Foreskin melanocyte (primary cell): ENCODE measurements at places on chromosomes 1 and 21.
A peak's percentile ranks its signal among the peaks of the same experiment; 100 is the strongest.

DNA sequence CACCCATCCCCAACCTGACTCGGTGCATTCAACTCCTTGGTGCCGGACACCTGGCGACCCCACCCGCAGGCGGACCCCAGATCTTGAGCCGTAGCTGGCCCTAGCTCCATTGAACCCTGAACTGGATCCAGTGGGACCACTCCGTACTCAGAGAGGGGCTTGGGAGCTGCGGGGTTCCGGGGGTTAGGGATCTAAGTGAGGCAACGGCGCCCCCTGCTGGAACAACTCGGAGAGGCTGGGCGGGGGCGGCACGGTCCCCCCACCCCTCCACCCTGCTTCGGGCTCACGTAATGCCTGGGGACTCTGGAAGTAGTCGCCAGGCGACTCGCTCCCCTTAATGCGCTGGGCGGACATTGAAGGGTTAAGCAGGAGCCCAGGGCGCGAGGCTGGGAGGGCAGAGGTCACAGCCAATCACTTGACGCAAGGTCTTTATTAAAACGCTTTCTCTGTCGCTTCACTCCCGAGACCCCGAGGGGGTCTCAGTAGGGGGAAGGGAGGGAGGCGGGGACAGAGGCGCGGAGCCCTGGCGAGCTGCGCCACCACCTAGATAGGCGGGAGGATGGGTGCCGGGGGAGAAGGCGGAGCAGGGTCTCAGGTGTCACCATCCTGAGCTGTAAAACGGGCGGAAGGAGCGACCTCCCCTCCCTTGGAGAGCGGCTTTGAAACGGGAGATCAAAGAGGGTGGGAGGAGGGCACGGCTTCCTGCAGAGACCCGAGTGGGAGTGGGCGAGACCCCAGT lies 704 bp upstream of the CRABP2 start:
- DNase-seq = no peak

GRCh38 chr1:107965110-107965991 lies at the start of gene VAV3:
TSS of gene VAV3 (minus strand) at chr1:107965180. CDS start at chr1:107964869, 311 bp downstream.
- DNase-seq = peak; percentile 80

DNA sequence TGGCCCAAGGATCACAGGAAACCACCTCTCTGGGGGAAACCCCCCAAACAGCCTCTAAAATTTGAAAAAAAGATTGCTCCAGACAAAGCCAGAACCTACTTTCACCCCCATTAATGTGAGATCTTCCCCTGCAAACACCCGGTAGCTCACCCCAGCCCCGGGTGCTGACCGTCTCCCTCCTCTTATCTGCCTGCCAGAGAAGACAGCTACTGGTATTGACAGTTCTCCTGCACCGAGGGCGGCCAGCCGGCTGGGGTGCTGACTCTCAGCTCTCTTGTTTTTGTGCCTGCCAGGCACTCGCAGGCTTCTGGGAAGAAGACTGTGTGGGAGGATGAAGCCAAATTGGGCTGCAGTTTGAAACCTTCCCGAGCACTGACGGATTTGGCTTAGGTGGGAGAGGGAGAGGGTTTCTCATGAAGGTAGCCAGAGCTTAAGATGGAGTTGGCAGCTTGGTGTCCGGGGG lies 48.2 kb downstream of the RASSF5 start:
- no peak for DNase-seq

DNA sequence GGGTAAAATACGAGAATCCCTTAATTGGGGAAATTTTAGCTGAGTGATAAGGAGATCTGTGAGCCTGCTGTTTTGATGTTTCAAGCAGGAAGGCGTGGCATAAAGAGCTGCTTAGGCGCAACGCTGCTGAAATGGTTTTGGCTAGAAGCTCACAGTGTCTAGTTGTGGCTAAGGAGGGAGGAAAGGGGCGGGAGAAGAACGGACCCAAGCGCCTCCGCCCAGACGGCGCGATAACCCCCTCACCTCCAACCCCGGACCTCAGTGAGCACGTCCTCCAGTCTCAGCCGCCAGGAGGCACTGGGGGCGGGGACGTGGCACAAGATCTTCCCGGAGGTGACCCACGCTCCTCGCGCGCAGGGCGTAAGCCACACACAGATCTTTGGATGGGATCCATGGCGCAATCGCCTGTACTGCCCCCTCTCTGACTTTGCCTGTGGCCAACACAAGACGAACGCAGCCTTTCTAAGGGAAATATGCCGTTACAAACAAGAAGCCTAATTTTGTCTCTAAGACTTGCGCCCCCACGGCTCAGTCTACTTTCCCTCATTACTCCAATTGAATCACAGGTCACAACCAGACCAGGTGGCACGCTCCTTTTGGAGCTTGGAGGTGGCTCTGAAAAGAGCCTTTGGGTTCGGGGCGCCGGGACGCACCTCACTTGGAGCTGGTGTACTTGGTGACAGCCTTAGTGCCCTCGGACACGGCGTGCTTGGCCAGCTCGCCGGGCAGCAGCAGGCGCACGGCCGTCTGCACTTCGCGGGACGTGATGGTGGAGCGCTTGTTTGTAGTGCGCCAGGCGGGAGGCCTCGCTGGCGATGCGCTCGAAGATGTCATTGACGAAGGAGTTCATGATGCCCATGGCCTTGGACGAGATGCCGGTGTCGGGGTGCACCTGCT lies 23.4 kb upstream of the RNF187 start:
- peak; percentile 55 for DNase-seq

- no peak for DNase-seq
These were observed 259.9 kb downstream of the ZNF648 start for GRCh38 chr1:181801617-181802016.

DNA sequence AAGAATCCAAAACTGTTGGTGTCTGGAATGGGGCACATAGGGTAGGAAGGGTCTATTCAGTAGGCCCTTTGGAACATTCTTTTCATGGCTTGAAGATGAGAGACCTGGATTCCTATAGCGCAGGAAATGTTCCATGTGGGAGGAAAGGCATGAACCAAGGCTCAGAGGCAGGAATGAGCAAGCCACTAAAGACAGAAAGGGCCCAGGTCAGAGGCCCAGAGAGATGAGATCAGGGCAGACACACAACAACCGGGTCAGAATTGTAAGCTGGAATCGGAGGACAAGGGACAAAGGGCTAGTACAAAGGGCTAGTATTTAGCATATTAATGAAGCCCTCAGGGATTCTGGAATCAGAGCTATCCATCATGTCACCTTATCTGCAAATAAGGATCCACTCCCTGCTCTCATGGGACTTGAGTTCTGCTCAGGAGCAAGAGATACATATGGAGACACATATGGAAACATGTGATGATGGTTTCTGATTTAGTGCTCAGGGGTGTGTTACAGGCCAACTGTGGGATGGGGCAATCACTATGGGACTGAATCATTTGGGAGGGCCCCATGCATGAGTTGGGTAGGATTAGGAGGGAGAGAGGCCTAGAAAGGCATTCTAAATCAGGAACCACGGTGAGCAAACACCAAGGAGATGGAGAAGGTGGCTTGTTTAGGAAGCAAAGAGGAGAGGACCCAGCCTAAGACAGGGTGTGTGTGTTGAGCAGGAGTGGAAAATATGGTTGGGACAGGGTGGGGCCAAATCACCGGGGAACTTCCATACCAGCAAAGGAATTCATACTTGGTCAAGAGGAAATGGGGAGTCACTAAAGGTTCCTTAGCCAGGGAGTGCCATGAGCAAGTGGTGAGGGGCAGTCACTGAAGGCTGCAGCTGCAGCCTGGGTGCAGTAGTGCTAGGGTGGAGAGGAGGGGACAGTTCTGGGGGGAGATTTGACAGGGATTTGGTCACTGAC lies 8.6 kb downstream of the NECTIN4 start:
- no peak for DNase-seq

- DNase-seq = no peak
These were observed 35.6 kb upstream of the ECE1 start for GRCh38 chr1:21325731-21326387.

GRCh38 chr1:11143907-11144306 lies 44.2 kb upstream of the EXOSC10 start:
- no peak for DNase-seq

DNA sequence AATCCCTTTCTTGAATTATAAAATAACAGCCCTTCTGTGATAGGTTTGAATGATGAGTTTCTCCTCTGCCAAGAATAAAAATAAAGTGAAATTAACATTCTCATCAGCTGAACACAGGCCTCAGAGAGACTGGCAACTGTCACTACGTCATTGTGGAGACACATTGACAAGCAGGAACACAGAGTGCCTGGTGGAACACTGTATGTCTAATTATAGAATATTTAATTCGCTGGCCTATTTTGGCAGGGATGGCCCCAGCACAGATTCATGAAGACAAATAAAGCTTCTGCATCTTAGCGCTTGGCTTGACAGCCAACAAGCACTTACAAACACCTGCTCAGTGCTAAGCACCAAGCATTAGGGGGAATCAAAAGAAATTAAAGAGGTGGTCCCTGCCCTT lies 52.0 kb upstream of the SMYD2 start:
- no peak for DNase-seq

DNA sequence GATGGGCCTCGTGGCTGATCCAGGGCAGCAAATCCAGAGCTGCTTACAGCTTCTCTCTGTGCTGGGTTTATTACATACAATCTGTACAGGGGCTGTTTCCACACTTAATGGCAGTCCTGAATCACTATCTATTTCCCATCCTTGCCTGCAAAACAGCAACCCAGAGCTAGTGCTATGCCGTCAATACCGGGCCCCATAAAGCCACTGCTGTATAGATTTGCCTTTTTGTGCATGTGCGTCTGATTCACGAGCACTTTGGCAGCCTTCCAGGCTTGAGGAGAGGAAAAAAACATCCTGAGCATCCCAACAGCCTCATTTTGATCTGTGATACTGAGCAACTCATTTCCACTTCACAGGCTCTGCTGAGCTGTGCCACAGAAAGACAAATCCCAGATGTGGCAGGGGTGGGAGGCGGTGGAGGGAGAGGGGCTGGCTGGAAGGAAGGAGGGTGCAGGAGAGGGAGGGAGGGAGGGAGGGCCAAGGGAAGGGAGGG lies 65.2 kb upstream of the TARBP1 start:
- DNase-seq = peak; percentile 96

DNA sequence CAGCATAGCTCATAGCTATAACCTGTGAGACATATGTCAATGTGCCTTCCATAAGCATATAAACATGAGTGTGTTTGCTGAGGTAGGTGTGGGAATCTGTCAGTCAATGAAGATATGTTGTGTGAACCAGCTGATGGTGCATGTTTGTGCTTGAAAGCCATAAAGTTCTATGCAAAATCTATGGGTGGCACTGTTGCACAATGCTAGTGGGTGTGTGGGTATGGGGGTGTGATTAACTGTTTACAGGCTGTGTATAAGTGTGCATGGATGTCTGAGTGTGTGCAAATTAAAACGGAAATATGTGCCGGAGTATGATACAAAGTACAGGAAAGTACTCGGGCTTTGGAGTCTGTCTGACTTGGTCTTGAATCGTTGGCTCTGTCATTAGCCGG lies 1.0 kb upstream of the ATP2B4 start:
- peak; percentile 69 for DNase-seq

DNA sequence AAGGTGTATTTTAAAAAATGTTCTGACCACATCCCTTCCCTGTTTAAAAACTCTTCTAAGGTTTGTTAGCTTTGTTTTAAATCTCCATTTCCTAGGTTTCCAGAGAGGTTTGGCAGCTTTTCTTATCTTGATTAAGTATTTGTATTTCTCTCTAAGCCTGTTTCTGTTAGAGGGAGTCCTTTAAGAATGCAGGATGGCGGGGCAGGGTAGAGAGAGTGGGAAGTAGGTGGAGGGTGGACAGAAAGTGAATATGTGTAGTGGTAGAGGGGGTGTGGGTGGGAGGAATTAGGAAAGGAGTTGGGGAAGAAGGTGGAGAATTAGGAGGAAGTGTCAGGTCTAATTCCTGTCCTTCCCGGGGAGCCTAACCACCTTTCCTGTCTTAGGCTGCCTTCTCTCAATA lies 21.2 kb upstream of the SERBP1 start:
- no peak for DNase-seq

GRCh38 chr1:67647036-67647798 lies 37.8 kb upstream of the GADD45A start:
- DNase-seq = no peak

- peak; percentile 8 for DNase-seq
These were observed 56.3 kb downstream of the PRPF38A start for GRCh38 chr1:52460694-52461093.

GRCh38 chr1:44609412-44609767 lies 64.9 kb downstream of the TMEM53 start:
- no peak for DNase-seq

DNA sequence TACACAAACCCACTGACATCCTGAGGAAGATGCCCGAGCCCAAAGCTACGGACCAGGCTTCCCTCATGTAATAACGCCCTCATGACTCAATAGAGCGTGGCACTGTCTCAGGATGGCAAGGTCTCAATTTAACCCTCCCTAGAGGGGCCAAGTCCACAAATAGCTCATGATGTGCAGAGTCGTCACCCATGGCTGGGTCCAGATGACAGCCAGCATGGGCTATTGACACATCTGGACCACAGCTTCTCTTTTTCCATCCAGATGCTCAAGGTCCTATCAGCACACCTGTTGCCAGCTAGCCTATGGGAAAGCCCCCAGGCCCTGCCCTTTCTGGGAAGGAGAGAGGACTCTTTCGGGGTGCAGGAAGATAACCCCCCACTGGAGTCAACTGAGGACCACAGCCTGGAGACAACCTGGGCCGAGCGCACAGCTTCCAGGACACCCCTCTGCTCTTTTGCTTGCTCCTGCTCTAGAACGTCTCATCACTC lies 2.8 kb downstream of the LAPTM5 start:
- no peak for DNase-seq

DNA sequence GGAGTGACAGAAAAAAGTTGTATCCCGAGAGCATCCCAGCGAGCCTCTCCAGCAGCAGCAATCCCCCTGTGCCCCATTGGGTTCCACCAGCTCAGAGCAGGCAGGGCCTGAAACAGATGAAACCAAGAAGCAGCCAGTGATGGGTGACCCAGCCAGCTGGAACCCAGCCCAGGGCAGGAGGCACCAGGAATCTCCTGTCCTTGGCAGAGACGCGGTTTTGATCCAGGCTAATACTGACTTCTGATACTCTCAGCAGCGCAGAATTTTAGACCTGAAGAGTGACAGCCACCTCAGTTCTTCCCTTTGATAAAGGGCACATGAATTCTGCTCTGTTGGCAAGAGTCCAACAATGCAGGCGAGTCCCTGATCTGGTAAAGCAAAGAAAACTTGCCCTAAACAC lies 11.4 kb upstream of the OLIG1 start:
- no peak for DNase-seq

- DNase-seq = no peak
These were observed 569 bp downstream of the KHDC4 start for GRCh38 chr1:155933591-155934096.

GRCh38 chr21:16863362-16863905 lies 649.4 kb upstream of the CXADR start:
- no peak for DNase-seq

DNA sequence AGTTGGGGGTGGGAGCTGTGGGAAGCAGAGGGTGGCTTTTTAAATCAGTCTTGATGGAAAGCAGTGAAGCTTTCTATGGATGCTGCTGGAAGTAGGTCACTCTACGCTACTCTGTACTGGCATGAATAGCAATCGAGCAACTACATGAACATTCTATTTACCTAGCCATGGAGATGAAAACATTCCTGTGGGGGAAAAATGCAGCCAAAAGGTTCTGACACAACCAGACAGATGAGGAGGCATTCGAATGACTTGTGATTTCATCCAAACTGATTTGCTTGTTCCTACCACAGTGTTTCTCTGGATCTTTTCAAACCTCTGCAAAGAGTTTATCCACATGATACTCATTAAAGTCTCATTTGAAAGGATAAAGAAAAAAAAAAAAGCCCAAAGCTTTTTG lies 95.0 kb downstream of the ASTN1 start:
- no peak for DNase-seq

GRCh38 chr1:181777812-181778211 lies 283.7 kb downstream of the ZNF648 start:
- DNase-seq = no peak
